DMS79 treated with DMSO at 0.1 percent for 48 hours (cell line): ENCODE measurements at places on chromosomes 16 and 17.

GRCh38 chr16:68061396-68061795, 23.8 kb upstream of the NFATC3 start:
- no peak for DNase-seq

DNA sequence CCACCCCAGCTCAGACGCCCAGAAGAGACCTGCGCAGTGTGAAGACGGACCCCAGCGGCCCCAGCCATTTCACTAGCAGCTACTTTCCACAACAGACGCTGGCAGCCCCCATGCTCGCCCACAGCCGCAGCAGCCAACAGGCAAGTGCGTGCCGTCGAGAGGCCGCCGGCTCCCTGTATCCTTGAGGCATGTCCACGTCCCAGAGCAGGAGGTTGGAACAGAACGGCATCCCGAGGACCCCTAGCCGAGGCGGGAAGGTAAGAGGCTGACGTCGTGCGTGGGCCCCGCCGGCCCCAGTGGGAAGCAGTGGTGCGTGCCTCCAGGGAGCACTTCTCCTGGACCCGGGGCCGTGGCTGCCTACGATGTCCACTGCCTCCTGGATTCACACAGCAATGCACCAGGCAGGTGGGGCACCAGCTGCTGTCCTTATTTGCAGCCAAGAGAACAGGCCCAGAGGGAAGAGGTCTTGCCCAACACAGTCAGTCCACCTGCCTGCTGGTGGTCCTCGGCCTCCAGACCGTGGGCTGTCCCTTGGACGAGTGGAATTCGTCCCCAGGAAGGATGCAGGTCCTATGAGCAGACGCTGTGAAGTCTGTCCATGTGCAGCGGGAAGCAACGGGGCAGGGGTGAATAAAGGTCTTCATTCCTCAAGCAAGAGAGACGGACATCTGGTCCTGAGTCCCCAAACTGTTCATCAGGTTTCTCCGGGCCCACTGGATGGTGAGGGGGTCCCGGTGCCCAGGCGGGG, 38.5 kb downstream of the SLC7A5 start:
- DNase-seq, result no peak

GRCh38 chr16:49463529-49463928, 89.9 kb downstream of the C16orf78 start:
- no peak for DNase-seq

- DNase-seq, result no peak
Measured at GRCh38 chr17:7538891-7539545, 9.8 kb upstream of the TNFSF12 start.

GRCh38 chr16:77193377-77193776, 2.4 kb downstream of the MON1B start:
- DNase-seq, result no peak

DNA sequence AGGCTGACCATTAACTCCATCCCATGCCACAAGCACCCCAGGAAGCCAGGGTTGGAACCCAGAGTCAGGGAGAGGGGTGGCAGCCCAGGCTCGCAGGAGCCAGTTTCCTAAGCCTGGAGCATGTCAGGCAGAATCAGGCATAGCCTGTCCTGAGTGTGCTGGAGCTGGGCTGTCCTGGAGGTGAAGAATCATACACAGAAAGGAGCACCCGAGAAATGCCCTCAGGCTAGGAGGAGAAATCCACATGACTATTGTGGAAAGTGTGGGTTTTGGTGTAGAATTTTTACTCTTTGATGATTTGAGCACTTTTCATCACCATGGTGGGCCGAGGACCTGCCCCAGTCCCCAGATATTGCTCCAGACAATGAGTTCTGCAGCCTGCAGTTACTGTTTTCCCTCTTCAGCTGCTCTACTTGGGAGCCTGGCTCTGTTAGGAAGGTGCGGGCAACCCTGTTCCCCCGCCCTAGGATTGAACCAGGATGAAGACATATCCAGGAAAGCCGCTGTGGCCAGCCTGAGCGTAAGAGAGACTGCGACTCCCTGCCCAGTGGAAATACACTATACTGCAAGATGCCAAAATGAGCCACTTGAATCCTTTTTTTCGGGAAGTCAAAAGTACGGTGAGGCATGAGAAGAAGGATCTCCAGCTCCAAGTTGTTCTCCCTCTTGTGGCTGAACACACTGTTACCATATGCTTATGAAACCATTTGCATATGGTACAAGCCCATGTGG, 29.0 kb upstream of the HEATR6 start:
- DNase-seq, result no peak

GRCh38 chr17:7259555-7259889, 2.8 kb downstream of the CLDN7 start:
- no peak for DNase-seq
